ENCODE measurements at places on chromosomes 6 and 20.

GRCh38 chr6:64703922-64704321 lies 1003.1 kb downstream of the EYS start:
- DNase-seq = no peak

- DNase-seq = no peak
These were observed 9.2 kb downstream of the LRRC73 start for GRCh38 chr6:43500921-43501320.

DNA sequence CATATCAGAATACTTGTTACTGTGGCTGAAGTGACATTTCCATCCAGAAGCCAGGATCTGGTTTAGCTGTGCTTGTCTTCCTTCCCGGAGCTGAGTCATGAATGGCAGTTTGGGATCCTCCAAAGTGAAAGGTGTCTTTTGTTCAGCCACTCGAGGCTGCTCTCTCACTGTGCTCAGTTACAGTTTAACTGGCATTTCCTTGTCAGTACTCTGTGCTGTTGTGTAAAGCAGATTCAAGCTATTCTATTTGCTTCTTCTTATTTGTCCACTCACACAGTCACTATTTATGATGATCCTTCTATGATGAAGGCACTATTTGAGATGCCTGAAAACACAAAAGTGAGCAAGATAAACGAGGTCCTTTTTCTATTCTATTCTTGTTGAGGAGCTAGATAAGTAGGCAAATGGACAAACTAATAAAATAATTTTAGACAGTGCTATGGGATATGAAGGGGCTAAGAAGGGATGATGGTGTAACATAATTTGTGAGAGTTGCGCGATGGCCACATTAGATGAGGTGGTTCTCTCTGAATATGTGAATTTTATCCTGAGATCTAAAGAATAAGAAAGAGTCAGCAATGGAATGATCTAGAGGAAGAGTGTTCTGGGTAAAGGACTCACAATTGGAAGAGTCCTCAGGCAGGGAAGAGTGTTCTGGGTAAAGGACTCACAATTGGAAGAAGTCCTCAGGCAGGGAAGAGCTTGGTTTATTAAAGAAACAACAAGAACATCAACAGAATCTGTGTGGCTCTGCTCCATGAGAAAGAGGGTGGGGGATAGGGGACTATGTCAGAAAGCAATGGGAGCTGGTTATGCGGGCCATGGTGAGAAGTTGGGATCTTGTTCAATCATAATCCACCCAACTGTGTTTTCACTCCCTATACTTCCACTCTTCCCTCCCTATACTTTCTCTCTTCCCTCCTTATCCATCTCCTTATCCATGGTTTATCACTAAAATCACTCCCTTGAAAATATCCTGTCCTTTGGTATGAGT lies 40.1 kb downstream of the CYP24A1 start:
- peak; percentile 66 for DNase-seq

- DNase-seq = no peak
These were observed 21.6 kb downstream of the LY86 start for GRCh38 chr6:6610031-6610591.

GRCh38 chr6:93036835-93037234 lies 382.5 kb downstream of the EPHA7 start:
- peak; percentile 43 for DNase-seq

DNA sequence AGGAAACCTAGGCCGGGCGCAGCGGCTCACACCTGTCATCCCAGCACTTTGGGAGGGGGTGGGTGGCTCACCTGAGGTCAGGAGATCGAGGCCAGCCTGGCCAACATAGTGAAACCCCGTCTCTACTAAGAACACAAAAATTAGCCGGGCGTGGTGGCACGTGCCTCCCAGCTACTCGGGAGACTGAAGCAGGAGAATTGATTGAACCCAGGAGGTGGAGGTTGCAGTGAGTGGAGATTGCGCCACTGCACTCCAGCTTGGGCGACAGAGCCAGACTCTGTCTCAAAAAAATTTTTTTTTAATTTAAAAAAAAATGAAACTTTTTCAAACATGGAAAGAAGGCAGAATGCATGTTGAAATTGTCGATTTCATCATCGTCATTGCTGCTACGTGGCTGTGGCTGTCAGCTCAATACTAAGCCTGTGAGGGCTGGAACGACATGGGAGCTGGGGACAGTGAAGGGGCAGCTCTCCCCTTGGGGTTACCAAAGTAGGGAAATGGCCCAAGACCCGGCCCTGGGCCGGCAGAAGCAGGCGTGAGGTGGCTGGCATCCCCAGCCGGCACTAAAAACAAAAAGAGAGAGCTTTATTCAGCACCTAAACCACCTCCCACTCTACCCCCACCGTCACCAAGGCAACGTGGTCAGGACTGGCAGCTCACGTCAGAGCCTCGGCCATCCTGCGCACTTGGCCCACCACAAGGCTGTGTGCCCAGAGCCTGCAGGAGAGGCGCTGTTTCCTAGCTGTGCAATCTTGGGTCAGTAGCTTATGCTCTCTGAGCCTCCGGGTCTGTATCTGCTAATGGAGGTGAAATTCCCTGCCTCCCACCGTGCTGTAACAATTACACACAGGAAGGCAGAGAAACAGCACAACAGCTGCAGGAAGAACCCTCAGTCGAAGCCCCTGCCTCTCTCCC lies 30.8 kb downstream of the AGPAT4 start:
- no peak for DNase-seq

- no peak for DNase-seq
These were observed 16.6 kb downstream of the CPNE5 start for GRCh38 chr6:36822506-36823269.

GRCh38 chr6:90021711-90022110 lies 127.4 kb downstream of the GJA10 start:
- no peak for DNase-seq

DNA sequence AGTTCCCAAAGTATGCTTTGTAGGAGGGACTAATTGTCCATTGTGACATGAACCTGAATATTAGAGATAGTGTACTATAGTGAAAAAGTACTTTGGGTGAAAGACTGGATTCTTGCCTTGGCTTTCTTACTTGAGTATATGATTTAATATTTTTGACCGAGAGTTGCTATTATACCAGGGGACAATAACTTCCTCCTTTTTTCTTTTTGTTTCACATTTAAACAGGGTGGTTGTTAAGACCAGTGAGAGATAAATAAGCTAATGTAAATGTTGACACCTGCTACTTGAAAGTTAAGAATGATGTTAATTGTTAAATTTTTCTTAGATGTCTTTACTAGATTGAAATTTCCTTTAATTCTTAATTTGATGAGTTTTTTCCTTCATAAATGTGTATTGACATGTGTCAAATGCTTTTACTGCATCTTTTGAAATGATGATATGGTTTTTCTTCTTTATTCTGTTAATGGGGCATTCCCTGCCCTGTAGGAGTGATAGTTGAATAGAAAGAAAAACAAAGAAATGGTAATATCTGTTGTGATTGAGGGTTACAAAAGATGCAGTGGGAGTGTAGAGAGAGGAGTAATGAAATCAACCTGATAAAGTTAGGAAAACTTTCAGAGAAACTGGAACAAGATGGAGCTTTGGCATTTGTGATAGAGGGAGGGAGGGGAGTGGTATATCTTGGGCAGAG lies 48.4 kb downstream of the ZFAND3 start:
- no peak for DNase-seq

DNA sequence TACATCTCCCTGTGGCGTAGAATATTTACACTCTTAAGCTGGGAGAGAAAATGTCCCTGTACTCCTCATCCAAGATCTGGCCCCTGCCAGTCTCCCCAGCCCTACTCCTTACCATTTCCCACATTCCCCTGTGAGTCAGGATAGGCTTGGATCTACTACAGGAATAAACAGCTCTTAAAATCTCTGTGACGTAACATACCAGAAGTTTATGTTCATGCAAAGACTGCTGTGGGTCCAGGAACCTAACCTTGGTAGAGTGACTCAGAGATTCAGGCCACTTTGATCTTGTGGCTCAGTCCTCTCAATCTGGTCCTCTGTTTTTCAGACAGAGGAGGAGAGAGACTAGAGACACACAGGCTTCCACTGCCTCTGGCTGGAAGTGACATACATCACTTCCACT lies 38.5 kb upstream of the GPR6 start:
- DNase-seq = no peak

GRCh38 chr6:133957780-133958242 lies 4.8 kb downstream of the TBPL1 start:
- no peak for DNase-seq

DNA sequence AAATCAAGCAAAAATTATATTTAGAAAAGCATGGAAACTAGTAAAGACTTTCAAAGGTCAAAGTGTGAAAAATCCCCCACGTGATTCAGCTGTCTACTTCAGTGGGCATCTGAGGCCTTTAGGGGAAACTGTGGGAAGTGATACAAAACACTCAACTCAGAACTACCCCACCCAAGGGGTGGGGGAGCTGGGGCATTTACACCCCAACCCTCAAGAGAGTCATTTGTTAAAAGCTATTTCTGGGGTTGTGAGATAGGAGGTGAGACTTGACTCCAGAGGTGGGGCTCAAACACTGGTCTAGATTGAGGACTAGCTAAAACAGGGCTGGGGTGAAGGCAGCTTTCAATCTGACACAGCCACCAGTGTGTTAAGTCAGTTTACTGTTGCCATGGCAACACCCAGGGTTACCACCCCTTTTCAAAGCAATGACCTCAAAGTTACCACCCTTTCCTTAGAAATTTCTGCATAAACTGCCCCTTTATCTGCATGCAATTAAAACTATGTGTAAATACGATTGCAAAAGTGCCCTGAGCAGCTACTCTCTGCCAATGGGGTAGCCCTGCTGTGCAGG lies 9.9 kb upstream of the GTSF1L start:
- no peak for DNase-seq

- no peak for DNase-seq
These were observed 184.7 kb downstream of the HDGFL1 start for GRCh38 chr6:22754061-22754460.

DNA sequence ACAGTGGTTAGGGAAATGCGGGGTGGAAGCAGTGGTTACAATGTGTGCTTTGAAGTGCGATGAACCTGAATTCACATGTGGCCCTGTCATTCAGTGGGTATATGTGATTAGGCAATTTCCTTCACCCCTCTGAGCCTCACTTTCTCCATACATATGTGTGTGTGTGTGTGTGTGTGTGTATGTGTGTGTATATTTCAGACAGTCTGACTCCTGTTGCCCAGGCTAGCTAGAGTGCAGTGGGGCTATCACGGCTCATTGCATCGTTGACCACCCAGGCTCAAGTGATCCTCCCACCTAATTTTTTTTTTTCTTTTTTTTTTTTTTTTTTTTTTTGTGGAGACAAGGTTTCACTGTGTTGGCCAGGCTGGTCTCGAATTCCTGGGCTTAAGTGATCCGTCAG lies 6.3 kb downstream of the PPP1R14C start:
- no peak for DNase-seq
